HS-5 (cell line): ENCODE measurements at places on chromosomes 12 and 14.

DNA sequence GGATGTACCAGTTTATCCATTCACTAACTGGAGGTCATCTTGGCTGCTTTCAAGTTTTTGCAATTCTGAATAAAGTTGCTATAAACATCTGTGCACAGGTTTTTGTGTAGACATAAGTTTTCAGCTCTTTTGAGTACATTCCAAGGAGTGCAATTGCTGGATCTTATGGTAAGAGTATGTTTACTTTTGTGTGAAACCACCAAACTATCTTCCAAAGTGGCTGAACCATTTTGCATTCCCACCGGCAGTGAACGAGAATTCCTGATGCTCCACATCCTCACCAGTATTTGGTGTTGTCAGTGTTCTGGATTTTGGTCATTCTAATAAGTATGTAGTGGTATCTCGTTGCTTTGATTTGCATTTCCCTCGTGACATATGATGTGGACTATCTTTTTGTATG, 150.5 kb upstream of the BCL2L14 start:
- DNase-seq = no peak

GRCh38 chr12:54220092-54220557, 31.3 kb upstream of the SMUG1 start:
- DNase-seq = no peak

- DNase-seq = no peak
These were observed 581 bp downstream of the PITPNM2 start for GRCh38 chr12:123150275-123150743.

- DNase-seq = no peak
These were observed 5.0 kb upstream of the C1RL start for GRCh38 chr12:7114008-7114407.

GRCh38 chr12:31859232-31859977, 99.8 kb upstream of the RESF1 start:
- no peak for DNase-seq

- no peak for DNase-seq
These were observed 61.9 kb downstream of the PAX9 start for GRCh38 chr14:36723530-36723929.

- no peak for DNase-seq
These were observed 5.4 kb downstream of the CHURC1 start for GRCh38 chr14:64919618-64920017.

DNA sequence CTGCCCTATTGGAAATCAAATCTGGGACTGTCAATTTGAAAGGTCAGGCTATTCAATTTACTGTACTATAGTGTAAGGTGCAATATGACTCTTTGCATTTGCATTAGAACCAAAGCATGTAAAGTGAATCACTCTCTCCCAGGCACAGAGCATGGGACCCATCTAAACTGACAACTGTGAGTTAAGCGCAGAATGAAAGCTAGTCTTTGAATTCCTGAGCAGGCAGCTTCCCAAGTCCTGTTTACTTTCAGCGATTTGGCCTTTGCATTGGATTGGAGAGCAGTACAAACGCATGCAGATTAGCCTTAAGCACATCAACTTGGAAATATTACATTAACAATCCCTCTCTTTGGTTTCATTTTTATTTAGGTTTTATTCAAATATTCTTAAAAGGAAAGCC, 74.6 kb downstream of the RERG start:
- DNase-seq = no peak

GRCh38 chr14:93949511-93950075, 22.4 kb downstream of the FAM181A start:
- DNase-seq = no peak

DNA sequence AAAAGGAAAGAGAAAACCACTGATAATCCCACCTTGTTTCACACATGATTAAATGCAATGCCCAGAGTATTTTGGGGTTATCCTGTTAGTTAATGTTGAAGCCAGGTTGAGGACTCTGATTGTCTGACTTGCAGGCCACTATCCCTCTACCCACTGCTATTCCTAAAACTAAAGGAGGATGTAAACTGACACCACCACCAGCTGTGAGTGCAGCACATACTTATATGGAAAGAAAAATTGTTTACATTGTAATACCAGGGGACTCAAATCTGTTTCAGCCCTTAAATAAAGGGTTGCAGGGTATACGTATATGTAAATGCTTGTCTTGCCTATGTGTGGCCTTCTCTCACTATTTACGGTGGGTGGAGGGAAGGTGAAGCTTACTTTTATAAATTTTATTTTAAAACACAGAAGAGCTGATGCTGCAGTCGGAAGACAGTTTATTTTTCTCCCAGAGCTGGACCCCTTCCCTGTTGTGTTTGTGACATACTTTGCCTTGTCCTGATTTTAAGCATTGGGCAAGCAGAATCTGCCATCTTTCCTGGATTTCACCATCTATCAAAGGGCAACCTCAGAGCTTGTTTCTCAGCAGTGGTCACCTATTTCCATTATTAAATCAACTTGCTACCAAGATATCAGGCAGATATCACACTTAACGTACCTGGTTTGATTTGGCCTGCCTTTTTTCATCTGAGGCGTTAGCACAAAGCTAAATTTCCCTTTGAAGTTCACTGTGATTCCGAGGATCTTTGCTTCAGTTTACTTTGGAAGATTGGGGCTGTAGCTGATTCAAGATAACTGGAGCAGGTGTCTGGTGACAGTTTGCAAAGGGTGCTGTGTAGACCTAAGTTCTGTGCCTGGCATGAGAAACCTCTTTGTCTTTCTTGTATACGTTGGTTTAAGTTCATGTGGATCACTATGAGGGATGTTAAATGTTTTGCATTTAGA, 25.2 kb downstream of the DAAM1 start:
- DNase-seq = no peak

DNA sequence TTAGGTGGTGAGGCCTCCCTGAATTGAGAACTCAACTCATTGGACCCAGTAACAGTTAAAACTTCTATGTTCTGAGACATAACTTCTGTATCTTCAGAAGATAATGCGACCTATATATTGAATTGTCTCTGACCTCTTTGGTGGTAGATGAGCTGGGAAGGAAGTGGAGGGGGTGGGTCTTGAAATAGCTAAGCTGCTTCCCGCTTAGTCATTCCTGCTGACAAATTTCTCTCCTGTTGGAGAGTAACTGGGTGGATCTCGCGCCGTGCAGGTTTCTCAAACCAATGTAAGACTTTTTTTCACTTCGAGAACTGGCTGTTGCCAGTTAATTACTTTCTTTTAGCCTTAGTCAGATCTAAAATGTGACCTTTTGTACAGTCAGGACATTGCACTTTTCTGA, 100.8 kb downstream of the PPHLN1 start:
- peak; percentile 31 for DNase-seq

GRCh38 chr12:48285751-48286650, 64.7 kb downstream of the ZNF641 start:
- no peak for DNase-seq

- DNase-seq = no peak
These were observed 1.1 kb upstream of the ACTR6 start for GRCh38 chr12:100199347-100200149.

DNA sequence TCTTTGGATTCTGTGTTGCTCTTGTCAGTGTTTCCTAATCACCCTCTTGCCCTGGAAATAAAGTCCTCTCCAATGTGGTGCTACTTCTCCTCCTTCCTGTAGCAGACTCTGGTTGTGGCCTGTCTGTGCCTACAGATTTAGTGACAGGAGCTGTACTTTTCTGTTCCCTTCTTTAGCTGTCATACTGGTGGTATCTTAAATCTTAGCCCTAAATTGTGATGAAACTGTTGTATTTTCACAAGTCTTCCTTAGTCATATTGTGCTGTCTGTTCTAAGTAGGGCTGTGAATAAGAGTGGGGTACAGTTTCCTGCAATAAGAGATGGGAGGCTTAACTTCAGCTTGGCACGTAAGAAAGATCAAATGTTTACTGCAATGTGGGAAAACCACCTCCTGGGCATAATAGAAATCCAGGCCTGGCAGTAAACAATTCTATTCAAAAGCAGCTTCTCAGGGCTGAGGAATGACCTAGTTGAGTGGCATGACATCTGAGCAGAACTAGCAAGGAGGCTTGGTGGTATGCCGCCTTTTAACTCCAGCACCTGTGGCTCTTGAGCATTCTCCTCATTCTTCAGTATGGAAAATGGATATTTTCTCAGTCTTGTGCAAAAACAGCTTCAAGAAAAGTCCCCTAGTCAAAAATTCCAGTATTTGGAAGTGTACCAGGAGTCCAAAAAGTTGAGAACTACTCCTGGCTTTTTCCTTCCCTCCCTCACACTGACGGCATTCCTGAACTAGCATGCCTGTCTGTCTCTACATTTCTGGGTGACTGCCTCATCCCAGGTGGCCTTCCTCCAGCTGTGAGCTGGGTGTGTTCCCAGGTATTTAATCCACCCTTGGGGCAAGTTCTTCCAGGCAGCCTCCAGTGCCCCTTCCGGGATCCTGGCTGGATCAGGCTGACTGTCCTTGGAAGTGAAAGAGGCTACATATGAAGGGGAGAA, 19.5 kb downstream of the ANO6 start:
- peak; percentile 8 for DNase-seq

DNA sequence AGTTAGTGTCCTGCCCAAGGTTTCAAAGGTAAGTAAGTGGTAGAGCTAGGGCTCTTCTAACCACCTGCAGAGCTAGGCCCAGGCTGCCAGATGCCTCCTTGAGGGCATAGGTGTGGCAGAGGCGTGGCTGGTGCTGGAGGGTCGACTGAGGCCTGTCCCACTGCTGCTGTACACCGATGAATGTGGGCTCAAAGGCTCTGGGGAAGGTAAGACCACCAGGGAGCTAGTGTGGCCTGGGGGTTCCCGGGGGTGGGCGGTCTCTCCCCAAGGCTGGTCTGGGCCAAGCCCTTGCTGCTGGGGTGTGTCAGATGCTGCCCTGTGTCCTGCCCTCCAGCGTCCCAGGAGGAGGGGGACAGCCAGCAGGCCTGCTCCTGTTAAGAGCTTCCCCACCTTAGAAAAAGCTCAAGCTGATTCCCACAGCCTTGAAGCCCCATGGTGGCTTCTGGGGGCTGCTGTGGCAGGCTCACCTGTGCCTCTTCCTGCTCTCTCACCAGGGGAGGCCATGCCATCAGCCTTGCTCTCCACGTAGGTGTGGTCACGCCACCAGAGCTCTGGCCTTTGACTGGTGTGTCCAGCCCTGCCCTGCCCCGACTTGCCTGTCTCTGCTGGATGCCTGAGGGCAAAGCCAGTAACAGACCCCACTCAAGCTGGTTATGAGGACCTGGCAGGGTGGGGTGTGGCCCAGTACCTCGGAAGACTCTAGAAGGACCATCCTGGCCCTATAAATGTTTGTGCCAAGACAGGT, 36.8 kb downstream of the SH2B3 start:
- no peak for DNase-seq

DNA sequence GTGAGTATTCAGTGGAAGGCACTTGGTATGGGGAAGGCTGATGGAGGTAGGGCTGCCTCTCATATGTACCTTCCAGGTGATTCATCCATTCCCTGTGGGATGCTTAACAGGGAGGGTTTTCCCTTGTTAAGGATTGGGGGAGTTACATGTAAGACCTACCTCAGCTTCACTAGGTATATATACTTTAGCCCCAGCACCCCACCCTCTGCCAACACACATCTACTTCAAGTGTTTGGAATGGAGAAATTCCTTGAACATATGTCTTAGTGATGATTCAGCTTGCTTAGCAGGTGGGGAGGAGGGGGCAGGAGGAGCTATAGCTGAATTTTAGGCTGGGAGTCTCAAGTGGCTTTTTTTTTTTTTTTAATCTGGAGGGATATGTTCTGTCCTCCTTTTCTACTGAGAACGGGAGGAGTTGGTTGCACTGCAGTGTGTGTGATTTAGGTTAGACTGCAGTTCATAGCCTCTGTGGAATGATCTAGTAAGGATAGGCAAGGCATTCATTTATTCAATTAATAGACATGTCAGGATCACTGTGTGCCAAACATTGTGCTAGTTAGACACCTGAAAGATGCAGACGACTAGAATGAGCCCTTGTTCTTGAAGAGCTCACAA, 1.7 kb downstream of the PIP4K2C start:
- no peak for DNase-seq

- DNase-seq = no peak
These were observed 1.9 kb upstream of the KRT85 start for GRCh38 chr12:52369211-52369610.

DNA sequence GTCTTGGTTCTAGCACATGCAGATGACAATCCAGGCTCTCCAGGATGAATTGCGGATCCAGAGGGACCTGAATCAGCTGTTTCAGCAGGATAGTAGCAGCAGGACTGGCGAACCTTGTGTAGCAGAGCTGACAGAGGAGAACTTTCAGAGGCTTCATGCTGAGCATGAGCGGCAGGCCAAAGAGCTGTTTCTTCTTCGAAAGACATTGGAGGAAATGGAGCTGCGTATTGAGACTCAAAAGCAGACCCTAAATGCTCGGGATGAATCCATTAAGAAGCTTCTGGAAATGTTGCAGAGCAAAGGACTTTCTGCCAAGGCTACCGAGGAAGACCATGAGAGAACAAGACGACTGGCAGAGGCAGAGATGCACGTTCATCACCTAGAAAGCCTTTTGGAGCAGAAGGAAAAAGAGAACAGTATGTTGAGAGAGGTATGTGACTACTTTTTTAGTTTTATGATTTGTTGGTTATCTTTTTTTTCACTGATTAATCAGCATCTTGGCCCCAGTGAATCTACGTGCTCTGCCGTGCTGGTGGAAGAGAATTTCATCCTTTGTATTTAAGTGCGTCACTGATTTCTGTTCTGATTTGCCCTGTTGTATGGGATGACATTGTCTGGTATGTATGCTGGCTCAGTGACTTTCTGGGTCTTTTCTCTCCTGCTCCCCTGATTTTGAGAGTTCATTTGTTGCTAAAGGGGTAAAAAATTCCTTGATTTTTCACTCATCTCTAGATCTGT, 92.3 kb downstream of the ERC1 start:
- no peak for DNase-seq

- DNase-seq = no peak
These were observed 835 bp downstream of the MYL6 start for GRCh38 chr12:56158926-56159461.

DNA sequence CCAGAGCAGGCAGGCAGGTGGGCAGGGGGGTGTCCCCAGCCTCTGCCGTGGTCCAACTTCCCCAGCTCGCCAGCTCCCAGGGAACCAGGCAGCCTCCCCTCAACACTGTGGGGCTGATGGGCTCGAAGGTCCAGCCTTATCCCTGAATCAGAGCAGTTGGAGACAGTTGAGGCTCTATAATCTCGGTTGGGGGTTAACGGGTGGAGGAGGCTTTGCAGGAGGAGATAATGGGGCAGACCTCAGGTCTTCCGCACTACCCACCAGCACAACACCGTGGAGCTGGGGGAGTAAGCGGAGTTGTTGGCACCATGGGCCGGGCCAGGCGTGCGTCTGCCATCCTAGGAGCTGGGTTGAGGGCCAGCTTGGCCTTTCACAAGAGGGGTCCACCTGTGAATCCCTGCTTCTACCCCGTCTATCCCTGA, 13.9 kb upstream of the HDAC7 start:
- no peak for DNase-seq

- DNase-seq = no peak
These were observed 138.5 kb upstream of the SYT1 start for GRCh38 chr12:78725951-78726580.

DNA sequence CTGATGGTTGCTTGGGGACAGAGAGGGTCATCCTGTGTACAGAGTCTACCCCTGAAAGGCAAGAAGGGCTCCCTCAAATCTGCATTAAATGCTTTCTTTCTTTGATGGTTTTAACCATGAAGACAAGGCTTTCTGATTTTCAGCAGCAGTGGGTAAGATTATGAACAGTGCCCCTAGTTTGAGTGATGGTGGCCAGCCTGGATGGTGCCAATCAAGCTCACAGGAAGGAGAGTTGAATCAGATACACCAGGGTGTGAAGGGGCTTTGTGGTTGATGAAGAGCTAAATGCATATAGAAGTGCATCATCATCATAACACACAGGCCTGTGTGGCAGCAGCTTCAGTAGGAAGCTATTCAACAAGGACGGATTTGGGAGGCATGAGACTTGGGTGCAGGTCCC, 5.7 kb downstream of the KRT85 start:
- DNase-seq = no peak

GRCh38 chr12:95385246-95386035, 88.5 kb upstream of the METAP2 start:
- DNase-seq = no peak
